ENCODE measurements at places on chromosomes 5 and 9.

GRCh38 chr5:148969291-148969690 is 93.6 kb downstream of the SH3TC2 start:
- DNase-seq, result no peak

- DNase-seq, result no peak
These were observed 85.1 kb downstream of the NDUFAF2 start for GRCh38 chr5:61030163-61030482.

GRCh38 chr9:94916956-94917355 is 190.5 kb downstream of the AOPEP start:
- no peak for DNase-seq

- no peak for DNase-seq
These were observed 21.8 kb downstream of the RGMB start for GRCh38 chr5:98795243-98795642.

GRCh38 chr5:159640446-159640845 is 275.8 kb upstream of the ADRA1B start:
- DNase-seq, result no peak

DNA sequence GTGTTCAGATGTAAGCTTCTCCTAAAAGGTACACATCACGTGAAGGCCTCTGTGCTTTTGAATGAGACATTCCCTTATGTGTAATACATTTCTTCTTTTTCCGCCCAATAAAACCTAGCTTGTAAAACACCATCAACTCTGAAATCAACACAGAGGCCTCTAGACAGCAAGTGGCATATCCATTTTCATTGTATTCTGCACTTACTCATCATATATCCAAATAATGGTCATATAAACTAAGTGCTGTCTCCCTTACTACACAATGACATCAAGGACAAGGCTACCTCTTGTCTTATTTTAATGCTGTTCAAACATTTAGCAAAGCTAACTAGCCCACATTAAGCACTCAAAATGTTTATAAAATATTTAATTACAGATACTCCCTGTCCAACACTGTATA is 108.5 kb downstream of the ELAVL2 start:
- no peak for DNase-seq
